ENCODE measurements at places on chromosomes 6 and 20.
A peak's percentile ranks its signal among the peaks of the same experiment; 100 is the strongest.

DNA sequence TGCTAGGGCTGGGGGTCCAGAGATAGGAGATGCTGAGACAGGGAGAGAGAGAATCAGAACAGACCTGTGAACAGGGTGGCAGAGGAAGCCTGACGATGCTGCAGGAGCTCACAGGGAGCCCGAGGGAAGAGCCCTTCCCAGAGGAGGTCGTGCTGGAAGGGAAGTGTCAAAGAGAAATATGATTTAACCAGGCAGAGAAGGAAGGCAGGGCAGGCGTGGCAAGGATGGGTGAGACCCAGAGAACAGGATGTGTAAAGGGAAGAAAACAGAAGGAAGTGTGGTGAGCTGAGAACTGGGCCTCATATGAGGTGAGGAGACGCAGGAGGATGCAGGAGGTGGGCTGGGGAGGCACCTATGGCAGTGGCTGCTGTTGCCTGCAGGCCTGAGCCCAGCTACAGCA, 105.6 kb downstream of the ZDHHC14 start:
- DNase-seq: no peak

- peak; percentile 70 for DNase-seq
These were observed at the start of gene SLC29A1 for GRCh38 chr6:44223319-44224028. Gene SLC29A1, plus strand, starts transcription at chr6:44223595. Its CDS starts 3,719 bp downstream, at chr6:44227314.

GRCh38 chr6:28506807-28507475, 8.7 kb downstream of the GPX6 start:
- DNase-seq: no peak

GRCh38 chr6:35037664-35038038, 103.5 kb downstream of the TCP11 start:
- no peak for DNase-seq

DNA sequence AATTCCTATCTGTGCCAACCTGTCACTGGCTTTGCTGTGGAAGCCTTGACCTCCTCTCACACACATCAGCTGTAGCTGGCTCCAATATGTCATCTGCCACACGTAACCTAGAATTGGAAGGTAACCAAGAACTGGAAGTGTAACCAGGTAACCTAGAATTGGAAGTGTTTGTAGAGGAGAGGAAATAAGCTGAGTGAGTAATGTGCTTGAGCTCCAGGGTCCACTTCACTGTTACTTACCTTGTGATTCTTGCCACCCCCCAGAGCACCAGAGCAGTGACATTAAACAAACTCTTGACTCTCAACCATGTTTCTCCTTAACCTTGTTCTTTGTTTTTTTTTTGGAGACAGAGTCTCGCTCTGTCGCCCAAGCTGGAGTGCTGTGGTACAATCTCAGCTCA, 350.5 kb downstream of the NRN1 start:
- no peak for DNase-seq

- DNase-seq: no peak
These were observed 134.2 kb downstream of the TRIM27 start for GRCh38 chr6:28789553-28790083.

GRCh38 chr20:19758501-19759331, 658 bp downstream of the RIN2 start:
- no peak for DNase-seq

- DNase-seq: no peak
These were observed 11.9 kb downstream of the SYNE1 start for GRCh38 chr6:152625213-152625612.

DNA sequence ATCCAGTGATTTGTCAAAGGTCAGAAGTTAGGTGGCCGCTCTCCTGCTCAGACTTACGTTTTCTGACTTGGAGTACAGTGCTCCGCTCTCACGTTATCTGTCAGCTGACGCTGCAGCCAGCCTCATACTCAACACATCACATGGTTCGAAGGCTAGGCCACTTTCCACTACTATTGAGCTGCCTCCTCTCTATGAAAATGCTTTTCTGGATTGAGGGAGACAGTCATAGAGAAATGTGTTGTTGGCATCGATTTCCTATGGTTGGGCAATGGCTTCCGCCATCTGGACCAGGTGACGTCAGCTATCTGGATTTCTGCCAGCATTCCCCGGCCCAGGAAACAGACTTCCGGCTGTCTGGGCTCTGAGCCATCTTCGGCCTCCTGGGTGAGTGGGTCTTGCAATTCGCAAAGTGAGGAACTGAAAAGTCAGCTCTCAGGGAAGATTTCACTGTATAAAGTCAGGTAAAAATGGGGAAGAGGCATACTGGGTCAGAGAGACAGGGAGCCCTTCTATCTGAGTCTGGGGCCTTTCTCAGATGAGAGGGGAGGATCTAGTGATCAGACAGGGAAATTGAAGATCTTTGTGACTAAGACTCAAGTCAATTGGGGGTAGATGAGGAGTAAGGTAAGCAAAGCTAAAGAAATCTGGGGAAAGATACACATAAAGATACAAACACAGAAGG, 37.5 kb upstream of the IER3 start:
- DNase-seq: no peak

DNA sequence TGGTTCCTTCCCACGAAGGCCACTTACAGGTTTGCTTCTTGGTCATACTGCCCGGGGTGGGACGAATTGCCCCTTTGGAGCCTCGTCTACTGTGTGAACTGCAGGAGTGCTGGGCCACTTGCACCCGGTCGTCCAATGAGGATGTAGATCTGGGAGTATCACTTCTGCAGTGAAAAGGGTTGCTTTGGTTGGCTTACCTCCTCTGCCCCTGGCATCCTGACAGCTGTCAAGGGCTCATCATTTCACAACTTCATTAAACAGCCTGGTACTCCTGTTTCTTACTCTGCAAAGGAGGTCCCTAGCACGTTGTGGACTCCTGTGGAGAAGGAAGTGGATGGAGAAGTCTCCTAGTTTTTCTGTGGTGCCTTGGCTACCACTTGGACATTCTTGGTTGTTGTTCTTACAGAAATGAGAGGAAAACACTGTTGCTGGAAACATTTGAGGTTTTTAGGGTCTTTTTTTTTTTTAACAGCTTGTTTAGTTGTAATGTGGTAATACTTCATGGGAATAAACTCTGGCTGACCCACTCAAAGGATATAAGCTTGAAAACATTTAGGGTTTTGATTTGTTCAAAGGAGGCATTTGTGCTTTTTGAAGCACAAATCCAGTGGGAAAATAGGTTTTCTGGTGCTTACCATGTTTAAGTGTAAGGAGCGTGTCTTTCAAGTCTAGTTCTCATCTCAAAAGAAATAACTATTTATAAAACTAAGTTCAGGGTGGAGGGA, 60.7 kb downstream of the AKAP12 start:
- DNase-seq: no peak

DNA sequence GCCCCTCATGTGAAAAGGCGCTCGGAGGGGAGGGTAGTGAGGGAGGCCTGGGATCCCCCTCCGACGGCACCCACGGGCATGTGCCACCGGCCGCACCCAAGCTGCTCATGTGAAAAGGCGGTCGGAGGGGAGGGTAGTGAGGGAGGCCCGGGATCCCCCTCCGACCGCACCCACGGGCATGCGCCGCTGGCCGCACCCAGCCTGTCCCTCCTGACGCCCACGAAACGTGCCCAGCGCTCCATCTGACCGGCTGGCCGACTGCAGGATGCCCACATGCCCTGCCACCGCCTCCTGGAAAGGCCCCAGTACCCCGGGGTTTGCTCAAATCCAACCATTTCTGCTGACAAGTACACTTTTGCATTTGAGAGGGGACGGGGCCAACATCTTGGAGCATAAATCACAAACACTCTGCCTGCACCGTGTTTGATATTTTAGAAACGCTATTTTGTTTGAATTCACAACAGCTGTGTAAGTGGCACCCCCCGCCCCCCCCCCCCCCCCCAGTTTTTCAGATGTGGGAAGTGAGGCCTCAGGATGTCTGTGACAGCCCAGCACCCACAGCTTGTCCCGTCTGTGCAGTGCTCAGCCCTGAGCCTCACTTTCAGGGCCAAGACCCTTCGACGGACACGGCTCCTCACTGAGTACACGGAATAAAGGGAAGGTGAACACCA, 34.1 kb downstream of the SLC2A4RG start:
- no peak for DNase-seq

- no peak for DNase-seq
These were observed 126.0 kb upstream of the LRFN2 start for GRCh38 chr6:40713002-40713719.

All from stimulated activated CD4-positive, alpha-beta T cell treated with anti-CD3 and anti-CD28 coated beads, Interleukin-12 subunit alpha, Interleukin-12 subunit beta, amount 100 ng/mL, for 48 hours (primary cell).